SW 1271 (cell line): ENCODE measurements at places on chromosomes 3 and 15.

DNA sequence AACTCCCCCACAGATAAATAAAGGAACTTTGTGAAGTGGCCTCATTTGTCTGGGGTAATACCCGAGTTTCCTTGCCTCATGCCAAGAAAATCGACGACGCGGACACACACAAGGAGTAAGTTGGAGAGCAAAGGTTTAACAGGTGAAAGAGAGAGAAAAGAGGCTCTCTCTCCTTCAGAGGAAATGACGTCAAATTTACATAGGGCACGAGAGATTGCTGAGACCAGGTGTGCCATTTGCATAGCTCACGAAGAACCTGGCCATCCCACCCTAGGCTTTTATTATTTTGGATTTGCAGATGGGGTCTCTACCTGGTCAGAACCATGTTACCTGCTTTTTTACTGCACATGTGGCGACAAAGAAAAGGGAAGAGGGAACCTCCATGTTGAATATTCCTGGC lies 49.3 kb upstream of the IGF2BP2 start:
- no peak for DNase-seq

DNA sequence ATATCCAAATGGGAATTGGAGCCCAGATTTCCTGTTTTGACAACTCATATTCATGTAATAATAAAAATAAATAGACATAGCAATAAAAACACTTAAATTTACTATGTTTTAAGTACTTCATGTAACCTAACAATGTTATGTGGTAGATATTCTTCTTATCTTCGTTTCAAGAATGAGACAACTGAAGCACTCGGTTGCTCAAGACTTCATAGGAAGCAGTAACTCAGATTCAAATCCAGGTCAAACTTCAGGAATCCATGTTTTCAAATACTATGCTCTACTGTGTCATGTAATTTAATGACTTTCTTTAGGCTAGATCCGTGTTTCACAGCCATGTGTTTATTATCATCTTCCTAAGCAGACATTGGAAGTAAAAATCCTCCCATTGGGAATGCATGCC lies 492.2 kb downstream of the CNTN3 start:
- no peak for DNase-seq

GRCh38 chr3:123730829-123731228 lies 146.0 kb upstream of the HACD2 start:
- DNase-seq = no peak

DNA sequence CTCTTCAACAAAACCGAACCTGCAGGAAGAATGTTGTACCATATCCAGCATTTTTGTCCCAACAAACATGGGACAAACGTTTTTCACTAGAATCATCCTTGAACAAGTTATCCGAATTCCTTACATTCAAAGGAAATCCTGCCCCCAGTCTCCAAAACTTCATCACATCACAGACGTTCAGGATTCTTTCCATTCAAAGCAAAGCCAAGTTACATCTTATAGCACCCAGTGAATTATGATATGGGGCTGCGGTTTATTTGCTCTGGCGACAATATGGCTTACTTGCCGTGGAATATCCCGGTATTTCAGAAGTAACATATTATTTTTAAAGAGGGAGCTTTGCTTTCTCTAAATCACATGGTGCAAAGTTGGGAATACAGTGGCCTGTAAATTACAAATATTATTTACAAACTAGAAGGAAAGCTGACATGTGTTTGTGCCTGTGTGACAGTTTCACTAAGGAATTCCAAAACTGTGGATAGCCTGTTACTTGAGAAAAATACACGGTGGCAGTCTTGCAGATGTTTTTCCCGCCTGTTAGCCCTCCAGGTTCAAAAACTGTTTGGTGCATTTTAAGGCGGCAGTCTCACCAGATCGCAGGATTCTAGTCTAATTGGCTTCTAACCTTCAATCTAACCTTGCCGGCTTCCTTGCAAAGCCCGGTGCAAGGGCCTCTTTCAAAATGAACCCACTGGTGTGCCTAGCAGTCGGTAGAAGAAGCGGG lies 736 bp upstream of the MBNL1 start:
- no peak for DNase-seq

DNA sequence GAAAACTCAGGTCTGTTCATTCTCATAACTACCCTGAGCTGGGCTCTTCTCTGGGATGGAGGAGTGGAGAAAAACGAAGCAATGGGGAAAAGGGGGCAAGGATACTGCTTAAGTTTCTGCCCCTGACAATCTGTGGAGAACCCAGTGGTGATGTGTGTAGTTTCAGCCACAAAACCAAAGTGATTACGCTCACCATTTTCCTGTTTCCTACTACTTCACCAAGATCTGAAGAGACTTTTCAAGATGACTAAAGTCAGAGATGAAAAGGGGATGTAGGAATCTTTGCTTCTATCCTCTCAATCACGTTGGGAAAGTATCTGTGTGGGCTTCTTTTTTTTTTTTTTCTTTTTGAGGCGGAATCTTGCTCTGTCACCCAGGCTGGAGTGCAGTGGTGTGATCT lies 8.3 kb upstream of the UBE2E1 start:
- no peak for DNase-seq

GRCh38 chr3:59514865-59515482 lies 465.1 kb upstream of the CFAP20DC start:
- DNase-seq = no peak

- DNase-seq = no peak
Measured at GRCh38 chr3:33153782-33154181, 40.0 kb downstream of the CRTAP start.

- no peak for DNase-seq
Measured at GRCh38 chr3:152127058-152127457, 141.7 kb upstream of the MBNL1 start.

DNA sequence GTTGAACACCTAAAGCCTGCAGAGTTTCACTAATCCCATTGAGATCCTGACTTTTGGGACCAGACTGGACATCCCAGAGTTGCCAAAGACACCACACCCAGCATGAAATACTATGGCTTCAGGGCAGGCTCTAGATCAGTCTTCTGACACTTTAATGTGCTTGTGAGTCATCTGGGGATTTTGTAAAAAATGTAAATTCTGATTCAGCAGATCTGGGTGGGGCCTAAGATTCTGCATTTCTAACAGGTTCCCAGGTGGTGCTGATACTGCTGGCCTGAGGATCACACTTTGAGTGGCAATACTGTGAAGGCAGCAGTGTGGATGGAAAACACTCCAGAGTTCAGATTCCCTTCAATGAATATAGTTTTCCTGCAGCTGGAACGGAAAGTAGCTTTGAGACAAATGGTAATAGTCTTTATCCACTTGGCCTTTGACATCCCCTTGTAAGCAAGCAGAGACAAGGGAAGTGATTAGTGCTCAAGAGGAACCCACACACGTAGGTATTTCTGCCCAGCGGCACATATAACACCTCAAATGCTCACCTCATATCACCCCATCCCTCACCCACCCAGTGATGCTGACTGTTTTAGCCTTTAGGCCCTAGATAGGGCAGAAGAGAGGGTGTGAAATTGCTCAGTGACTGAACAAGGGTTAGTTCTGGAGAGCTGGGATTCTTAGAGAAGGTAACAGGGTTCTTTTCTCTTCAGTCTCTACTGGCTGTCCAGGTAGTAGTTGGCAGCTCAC lies 51.5 kb upstream of the GSK3B start:
- peak; percentile 18 for DNase-seq

DNA sequence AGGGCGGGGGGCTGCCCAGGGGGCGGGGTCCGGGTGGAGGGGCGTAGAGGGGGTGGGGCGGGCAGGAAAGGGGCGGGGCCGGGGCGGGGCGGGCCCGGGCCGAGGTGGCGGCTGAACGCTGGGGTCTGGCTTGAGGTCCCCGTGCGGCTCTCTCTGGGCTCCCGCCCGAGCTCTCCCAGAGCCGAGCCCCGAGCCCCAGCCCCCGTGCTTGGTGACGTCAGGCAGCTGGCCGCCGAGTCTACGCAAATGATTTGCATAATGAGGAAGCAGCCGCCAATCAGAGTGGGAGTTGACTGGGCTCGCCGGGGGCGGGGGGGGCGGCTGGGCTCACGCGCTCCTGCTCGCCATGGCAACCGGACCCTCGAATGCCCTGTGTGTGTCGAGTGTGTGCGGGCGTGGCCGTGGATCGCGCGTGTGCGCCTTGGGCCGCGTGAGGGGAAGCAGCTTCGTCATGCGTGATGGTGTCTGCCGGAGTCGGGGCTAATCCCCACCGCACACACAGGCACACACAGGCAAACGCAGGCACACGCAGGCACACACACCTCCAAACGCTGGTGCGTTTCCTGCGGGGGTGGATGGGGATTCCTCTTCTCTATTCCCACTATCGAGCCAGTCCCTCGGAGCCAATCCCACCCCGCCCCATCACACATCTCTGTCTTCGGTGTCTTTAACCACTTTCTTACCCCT lies at the start of gene CELF6:
Gene CELF6, minus strand, starts transcription at position 173 of the 687 bp plus-strand sequence. CDS start 283 bp downstream, outside the sequence.
- peak; percentile 45 for DNase-seq

DNA sequence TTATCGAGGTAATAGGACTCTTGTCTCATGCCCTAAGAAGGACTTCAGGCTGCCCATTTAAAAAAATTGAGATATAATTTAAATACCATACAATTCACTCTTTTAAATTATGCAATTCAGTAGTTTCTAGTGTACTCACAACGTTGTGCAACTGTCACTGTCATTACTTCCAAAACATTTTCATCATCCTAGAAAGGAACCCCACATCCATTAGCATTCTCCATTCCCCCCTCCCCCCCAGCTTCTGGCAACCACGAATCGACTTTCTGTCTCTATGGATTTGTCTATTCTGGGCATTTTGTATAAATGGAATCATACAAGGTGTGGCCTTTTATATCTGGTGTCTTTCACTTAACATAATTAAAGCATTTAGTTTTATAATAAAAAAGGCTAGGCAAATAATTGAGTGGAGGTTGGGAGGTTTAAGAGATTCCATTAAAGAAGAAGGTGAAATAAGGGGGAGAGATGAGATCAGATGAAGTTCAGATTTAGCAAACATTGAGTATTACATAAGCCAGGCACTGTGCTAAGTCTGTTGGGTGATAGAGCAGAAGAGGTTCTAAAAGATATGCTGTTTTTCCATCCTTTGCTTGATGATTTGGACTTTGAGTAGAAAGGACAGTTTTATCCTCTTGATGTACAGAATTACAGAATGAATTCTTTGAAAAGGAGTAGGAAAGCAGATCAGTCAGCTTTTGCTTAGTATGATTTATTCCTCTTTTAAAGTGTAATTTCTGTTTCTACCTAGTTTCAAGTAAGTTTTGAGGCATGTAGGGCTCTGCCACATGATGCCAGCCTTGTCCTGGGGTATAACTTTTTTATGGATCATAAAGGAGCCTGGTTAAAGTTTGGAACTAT lies 36.3 kb downstream of the UBE2E2 start:
- DNase-seq = no peak

DNA sequence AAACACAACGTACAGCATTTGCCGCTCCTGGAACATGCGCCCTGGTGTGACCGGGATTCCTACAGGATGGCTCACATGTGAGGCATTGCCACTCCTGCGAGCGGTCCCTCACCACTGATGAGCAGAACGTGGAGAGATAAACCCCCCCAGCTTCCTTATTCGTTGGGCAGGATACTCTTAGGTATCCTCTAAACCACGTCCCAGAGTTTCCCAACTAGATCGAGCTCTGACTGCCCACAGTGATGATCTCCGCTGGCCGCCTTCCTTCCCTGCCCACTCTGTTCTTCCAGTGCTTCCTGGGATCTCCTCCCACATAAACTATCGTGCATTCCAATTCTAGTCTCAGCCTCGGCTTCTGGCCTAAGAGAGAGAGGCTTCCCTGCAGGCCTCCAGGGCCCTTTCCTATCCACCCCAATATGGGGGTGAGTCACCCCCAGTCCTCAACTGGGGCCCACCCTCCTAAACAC lies 91.8 kb downstream of the TOP2B start:
- no peak for DNase-seq

DNA sequence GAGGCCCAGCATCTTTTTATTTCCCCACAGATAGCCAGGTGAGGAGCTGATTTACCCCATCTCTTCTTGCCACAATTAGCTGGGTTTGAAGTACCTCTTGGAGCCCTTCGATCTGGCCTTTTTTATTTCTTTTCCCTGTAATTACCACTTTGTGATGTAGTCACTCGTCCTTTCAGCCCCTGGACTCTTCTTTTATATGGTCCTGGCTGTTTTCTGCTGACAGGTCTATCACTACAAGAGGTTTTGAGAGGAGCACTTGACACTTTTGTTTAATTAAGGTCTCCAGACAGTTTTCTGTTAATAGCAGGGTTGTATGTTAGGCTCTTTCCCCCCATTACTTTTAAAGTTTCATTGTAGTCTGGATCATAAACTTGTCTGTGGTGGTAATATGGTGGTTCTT lies 11.8 kb downstream of the ATXN7 start:
- no peak for DNase-seq

GRCh38 chr15:76979331-76979925 lies 15.5 kb upstream of the PSTPIP1 start:
- DNase-seq = no peak

DNA sequence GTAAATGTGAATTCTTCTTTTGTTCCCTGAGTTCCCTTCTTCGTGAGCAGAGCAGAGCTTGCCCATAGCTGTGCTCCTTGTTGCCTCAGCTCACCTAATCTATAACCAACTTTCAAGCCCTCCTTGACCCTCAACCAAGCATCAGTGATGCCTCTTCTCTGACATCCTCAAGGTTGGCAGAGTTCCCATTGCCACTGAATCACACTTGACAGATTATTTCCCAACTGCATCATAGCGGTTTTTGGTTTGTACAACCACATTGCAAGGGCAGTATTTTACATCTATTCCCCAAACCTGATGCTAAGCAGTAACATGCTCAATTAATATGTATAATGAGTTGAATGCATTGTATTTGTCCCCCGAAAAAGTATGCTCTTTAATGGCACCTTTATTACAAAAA lies 133.0 kb upstream of the SNTN start:
- DNase-seq = no peak

GRCh38 chr3:143648708-143649107 lies 199.6 kb downstream of the SLC9A9 start:
- no peak for DNase-seq

GRCh38 chr3:40200692-40201316 lies 108.7 kb upstream of the EIF1B start:
- DNase-seq = no peak

DNA sequence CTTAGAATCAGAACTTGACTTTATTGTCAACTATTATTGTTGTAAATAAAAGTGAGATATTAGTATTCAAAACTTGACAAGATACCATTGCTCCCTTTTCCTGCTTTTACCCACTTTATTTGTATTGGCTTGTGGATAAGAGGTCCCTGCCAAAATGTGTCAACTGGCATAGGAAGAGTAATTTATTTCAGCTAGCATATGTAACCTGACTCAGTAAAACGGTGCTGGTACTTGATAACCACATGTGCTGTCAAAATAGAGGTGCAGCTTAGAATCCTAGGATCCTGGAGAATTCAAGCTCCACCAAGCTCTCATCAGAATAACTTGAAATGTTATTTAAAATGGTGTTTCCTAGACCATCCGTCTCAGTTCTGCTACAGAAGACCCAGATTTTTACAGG lies 90.2 kb upstream of the TGFBR2 start:
- no peak for DNase-seq
